ENCODE measurements at places on chromosomes 4 and X. TPM values are rescaled to one million over a fixed set of nuclear protein-coding genes. Genes with fewer than 3 reads are reported as not detected.

Gene EGF
- total RNA-seq, result not detected

Gene CABS1
- not detected for total RNA-seq

Gene TMEM156
- total RNA-seq, result 11.7 TPM

Gene FRAS1
- 0.24 TPM for total RNA-seq

Gene PCYT1B
- total RNA-seq, result 0.49 TPM

Gene ZMYM3
- 22.9 TPM for total RNA-seq

Gene SLC26A1
- total RNA-seq, result 0.21 TPM

Gene RBM46
- not detected for total RNA-seq

Gene CNGA1
- 0.34 TPM for total RNA-seq

Gene RHOXF2
- not detected for total RNA-seq

Gene TASL
- total RNA-seq, result 3.4 TPM

Gene CPE
- total RNA-seq, result not detected

Gene GABRE
- total RNA-seq, result not detected

Gene KCTD8
- total RNA-seq, result not detected
